H7 (cell line): ENCODE measurements at places on chromosomes 5 and 9. TPM values are rescaled to one million over a fixed set of nuclear protein-coding genes. Genes with fewer than 3 reads are reported as not detected.

The CER1 gene
- 197 and 1,033 TPM in 2 replicates for total RNA-seq

The FGF18 gene
- total RNA-seq: 1.9 TPM in 2 replicates

The PCDHGA12 gene
- 0.10 and 0.44 TPM in 2 replicates for total RNA-seq

The SSNA1 gene
- total RNA-seq: 109 and 143 TPM in 2 replicates

The PCDHGA7 gene
- total RNA-seq: not detected in 2 replicates
